ENCODE measurements at places on chromosomes 2 and 18. TPM values are rescaled to one million over a fixed set of nuclear protein-coding genes. Genes with fewer than 3 reads are reported as not detected.

DNA sequence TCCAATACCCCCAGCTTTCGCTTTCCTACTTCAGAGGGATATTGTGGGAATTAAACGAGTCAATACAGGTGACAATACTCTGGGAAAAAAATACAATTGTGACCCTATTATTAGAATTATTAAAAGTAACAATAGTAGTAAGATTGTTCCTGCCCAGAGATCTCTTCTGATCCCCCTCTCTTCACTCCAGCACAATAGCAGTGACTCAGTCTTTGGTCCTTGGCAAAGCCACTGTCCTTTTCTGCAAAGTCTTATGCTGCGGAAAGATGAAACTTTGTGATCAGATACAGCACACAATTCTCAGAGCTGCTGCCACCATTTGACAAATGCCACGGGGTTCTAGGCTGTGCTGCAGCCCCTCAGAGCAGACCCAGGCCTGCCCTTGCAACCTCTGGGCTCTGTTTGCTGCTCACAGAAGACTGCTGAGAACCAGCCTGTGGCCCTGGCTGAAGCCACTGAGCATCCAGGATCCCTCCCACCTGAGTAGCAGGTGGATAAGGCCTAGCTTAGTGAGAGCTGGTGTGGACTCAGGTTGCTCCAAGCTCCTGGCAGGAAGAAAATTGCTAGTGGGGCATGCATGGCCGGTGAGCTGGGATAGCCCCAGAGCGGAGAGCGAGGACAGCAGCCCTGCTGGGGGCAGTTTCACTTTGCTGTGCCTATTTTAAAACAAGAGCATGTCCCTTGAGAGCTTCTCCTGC lies 60.1 kb upstream of the ROCK2 start:
- DNase-seq: no peak

- DNase-seq: no peak
These were observed 169.4 kb downstream of the FSHR start for GRCh38 chr2:48984922-48985321.

GRCh38 chr2:120366698-120367097 lies 20.8 kb downstream of the INHBB start:
- DNase-seq: no peak

- no peak for DNase-seq
These were observed 98.8 kb downstream of the DPP4 start for GRCh38 chr2:161975062-161975812.

GRCh38 chr2:95297639-95298395 lies 670 bp downstream of the KCNIP3 start:
- peak; percentile 18 for DNase-seq

GRCh38 chr2:242098445-242099128 lies 229.1 kb downstream of the RTP5 start:
- DNase-seq: no peak

DNA sequence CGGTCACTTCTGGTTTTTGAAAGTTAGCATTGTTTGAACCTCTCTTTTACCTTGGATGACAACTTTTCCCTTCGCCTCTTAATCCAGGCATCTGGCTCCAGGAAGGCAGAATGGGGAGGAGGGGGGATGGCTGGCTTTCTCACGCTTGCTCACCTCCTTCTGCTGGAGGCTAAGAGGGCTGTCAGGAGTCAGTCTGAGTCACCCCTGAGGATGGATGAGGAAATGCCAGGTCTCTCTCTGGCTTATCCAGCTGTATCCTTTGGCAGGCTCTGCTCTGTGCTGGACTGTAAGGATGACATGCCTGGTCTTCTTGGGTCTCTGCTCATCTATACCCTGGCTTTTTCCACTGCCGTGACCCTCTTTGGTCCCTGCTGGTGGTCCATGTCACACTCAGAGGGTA lies 142.9 kb upstream of the GYPC start:
- DNase-seq: peak; percentile 47

DNA sequence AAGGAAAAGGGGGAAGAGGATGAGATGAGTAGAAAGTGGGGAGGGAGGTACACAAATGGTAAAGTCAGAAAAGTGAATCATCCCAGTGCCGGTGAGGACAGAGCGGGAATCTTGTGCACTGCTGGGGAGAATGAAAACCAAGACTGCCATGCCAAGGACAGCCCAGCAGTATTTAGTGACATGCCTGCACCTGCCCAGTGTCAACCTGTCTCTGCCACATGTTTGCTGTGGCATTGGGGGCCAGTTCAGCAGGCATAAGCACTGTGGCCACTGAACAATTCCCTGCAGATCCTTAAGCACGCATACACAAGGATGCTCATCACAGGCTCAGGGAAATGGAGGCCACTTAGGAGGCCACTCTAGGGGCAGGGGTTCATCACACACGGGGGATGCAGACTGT lies 5.2 kb upstream of the KCNK3 start:
- DNase-seq: no peak

- DNase-seq: no peak
These were observed 85.9 kb downstream of the SPTBN1 start for GRCh38 chr2:54541995-54542394.

DNA sequence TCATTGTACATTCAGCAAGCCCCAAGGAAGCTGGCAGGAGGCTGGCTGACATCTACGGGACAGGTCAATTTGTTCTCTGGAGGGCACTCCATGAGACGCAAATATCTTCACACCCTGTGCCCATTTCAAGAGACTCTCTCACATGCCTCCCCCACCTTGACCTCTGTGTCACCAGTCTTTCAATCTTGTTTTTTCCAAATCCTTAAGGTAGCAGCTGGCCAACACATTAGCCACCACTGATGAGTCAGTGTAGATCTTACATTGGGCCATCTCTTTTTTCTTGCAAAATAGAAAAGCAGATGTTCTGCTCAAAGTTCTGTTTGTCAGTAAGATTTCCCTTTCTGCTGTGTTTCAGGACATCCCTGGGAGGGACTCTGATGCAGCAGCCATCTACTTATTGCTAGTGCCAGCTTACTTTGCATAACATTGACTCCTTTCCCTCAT lies 1.7 kb upstream of the DPP4 start:
- DNase-seq: no peak

DNA sequence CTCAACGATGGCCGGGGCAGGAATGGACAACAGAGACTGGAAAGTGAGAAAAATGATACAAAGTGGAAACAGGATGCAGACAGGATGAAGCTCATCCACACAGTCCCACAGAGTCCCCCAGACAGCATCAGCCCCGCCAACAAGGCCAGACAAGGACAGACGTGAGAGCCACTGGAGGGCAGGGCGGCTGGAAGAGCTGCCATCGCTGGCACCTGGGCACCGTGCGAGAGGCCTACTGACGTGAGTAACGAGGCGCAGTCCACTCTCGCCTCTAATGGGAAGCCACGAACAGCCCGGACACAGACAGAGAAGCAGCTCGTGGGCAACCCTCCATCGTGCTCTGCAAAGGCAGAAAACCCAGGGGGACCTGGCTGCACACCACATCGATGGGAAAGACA lies 17.1 kb downstream of the HDAC4 start:
- DNase-seq: no peak

DNA sequence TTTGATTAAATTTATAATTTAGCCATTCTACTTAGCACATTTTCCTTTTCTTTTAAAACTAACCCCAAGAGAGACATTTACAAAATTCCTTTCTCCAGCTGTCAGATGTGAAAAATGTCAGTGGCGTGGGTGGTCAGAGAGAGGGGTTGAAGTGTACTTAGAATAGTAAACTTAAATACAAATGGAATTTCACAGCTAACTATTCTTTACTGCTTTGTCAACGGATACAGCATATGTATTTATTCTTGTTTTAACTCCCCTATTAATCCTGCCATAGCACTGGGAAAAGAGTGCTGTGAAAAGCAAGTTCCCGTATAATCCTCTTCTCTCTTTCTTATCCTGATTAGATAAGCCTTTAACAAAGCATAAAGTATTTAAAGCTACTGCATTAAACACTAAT lies 191.4 kb upstream of the CHAC2 start:
- no peak for DNase-seq

DNA sequence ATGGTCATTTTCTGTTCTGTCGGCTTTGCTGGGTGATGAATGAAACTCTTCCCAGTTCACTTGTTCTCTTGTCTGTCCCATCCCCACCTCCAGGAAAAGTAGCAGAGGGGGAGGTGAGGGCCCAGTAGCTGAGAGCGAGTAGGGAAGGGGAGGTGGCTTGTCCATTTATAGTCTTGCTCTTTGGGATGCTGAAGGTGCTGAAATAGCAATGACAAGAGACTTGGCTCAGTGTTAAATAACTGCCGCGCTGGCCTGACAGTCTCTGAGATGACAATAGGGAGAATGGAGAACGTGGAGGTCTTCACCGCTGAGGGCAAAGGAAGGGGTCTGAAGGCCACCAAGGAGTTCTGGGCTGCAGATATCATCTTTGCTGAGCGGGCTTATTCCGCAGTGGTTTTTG lies at the start of gene SMYD1:
TSS of gene SMYD1 (plus strand) at position 228 of the 400 bp plus-strand sequence. CDS start at position 268, 40 bp downstream.
- DNase-seq: no peak

GRCh38 chr2:223477318-223477717 lies 124.8 kb downstream of the SCG2 start:
- no peak for DNase-seq

DNA sequence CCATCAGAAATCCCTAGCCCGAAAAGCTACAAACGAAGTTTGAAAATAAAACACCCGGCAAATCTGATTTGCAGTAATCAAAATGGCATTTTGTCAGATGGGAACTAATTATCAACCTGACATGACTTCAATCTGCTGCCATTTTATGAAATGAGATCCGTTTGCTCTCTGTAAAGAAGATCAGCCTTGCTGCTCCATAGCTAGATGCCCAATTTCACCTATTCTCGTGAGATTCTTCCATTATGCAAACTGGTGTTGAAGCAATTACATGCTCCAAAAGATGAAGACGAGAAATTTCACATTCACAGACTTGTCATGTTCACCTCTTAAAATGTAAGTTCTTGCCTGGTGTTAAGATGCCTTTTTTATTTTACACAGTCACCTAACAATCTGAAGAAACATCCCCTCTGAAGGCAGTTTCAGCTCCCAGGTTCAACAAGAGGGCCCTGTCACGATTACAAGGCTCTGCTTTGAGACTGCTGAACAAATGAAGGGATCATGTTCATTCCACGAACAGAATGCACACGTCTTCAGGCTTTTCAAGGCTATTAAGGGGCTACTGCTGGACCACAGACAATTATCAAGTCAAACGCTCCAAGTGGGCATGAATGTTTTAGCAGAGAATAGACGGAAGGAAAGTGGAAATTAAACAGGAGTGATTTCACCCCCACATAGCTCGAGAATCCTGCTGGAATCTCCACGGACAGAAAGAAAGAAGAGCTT lies 172.6 kb upstream of the PID1 start:
- no peak for DNase-seq

Gene KIF1A
- total RNA-seq: 2.2 TPM

Gene IL1RN
- total RNA-seq: 1.2 TPM

Gene ITPRIPL1
- 5.5 TPM for total RNA-seq

Gene MARCHF7
- total RNA-seq: 119 TPM

Gene PSME4
- total RNA-seq: 44.8 TPM

Gene IL1R2
- 3.6 TPM for total RNA-seq

Gene CPS1
- 27.4 TPM for total RNA-seq

Gene RBM44
- 2.4 TPM for total RNA-seq

Gene FHOD3
- total RNA-seq: 59.7 TPM

Gene CTLA4
- not detected for total RNA-seq

Gene HOXD13
- total RNA-seq: 4.8 TPM

Gene RALB
- total RNA-seq: 44.5 TPM

Gene PLEKHH2
- 79.4 TPM for total RNA-seq
